ENCODE measurements at places on chromosomes 7 and 10. TPM values are rescaled to one million over a fixed set of nuclear protein-coding genes. Genes with fewer than 3 reads are reported as not detected.

The CTAGE15 gene
- total RNA-seq = 0.14 TPM

The WNT8B gene
- total RNA-seq = not detected

The PBLD gene
- 6.7 TPM for total RNA-seq

The MMRN2 gene
- total RNA-seq = 1.7 TPM

The NKX1-2 gene
- total RNA-seq = not detected

The TDRD1 gene
- total RNA-seq = 0.83 TPM

The CALHM3 gene
- total RNA-seq = not detected

The CALCR gene
- not detected for total RNA-seq

The ZNF32 gene
- total RNA-seq = 35.8 TPM

The CYP2E1 gene
- total RNA-seq = 0.37 TPM

The PDE6C gene
- not detected for total RNA-seq

The H2BK1 gene
- total RNA-seq = not detected

The GALNT17 gene
- total RNA-seq = not detected

The SFTPD gene
- not detected for total RNA-seq

The CCDC3 gene
- 1.3 TPM for total RNA-seq

The LYZL2 gene
- not detected for total RNA-seq

The NKX2-3 gene
- not detected for total RNA-seq

The AKR1C4 gene
- total RNA-seq = not detected

The BLNK gene
- total RNA-seq = 0.28 TPM

The RPP30 gene
- total RNA-seq = 35.6 TPM

The CCNY gene
- total RNA-seq = 71.9 TPM

The OGDHL gene
- 0.14 TPM for total RNA-seq

The SPDYE16 gene
- total RNA-seq = not detected

The GIMAP2 gene
- 0.55 TPM for total RNA-seq

The NME8 gene
- not detected for total RNA-seq

The FOXI2 gene
- total RNA-seq = not detected

The CDC14C gene
- not detected for total RNA-seq

The PTPN20 gene
- total RNA-seq = 0.14 TPM

The LRGUK gene
- 0.18 TPM for total RNA-seq

The CCL24 gene
- total RNA-seq = 0.28 TPM

The SLC13A1 gene
- total RNA-seq = not detected

The AGR2 gene
- total RNA-seq = not detected

The PPIA gene
- total RNA-seq = 1,090 TPM

The PTPRZ1 gene
- total RNA-seq = not detected

The TMEM26 gene
- total RNA-seq = 0.92 TPM

The PHKG1 gene
- 0.43 TPM for total RNA-seq

The LRRC17 gene
- 71.5 TPM for total RNA-seq

The CDK14 gene
- 33.9 TPM for total RNA-seq

The CRHR2 gene
- total RNA-seq = not detected

The TMEM176A gene
- total RNA-seq = 1.1 TPM

The RAB19 gene
- total RNA-seq = not detected

The PNLIPRP1 gene
- total RNA-seq = not detected

The MOGAT3 gene
- not detected for total RNA-seq

The SEMA3A gene
- 51.4 TPM for total RNA-seq

The GTF2IRD1 gene
- total RNA-seq = 9.9 TPM

The SLC18A3 gene
- not detected for total RNA-seq

The PRSS37 gene
- total RNA-seq = not detected

Measured in smooth muscle cell of bladder (primary cell).